ENCODE measurements at places on chromosomes 16 and 17.

- no peak for DNase-seq
These were observed 77.0 kb upstream of the SIAH1 start for GRCh38 chr16:48462106-48462740.

GRCh38 chr17:1232786-1233185 is 37.5 kb upstream of the BHLHA9 start:
- no peak for DNase-seq

- no peak for DNase-seq
These were observed 25.3 kb downstream of the VWA3A start for GRCh38 chr16:22117609-22118008.

DNA sequence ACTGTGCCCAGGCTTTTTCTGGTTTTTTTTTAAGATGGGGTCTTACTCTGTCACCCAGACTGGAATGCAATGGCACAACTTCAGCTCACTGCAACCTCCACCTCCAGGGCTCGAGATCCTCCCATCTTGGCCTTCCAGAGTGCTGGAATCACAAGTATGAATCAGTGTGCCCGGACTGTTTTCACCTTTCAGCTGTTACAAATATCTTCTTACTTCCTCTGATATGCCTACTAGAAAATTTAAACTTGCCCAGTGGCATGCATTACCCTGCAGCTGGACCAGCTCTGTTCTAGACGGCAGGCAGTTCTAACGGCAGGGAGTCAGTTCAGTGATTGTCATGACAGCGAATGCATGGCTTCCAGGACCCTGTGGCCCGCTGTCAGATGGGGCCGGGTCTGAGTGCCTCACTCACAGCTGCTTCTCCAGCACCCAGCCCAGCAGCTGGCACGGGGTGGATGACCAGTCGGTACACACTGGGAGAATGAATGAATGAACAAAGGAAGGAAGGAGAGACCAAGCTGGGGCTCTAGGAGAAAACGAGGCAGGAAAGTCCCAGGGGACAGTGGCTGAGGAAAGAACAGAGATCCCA is 28.0 kb upstream of the LITAF start:
- DNase-seq = no peak

DNA sequence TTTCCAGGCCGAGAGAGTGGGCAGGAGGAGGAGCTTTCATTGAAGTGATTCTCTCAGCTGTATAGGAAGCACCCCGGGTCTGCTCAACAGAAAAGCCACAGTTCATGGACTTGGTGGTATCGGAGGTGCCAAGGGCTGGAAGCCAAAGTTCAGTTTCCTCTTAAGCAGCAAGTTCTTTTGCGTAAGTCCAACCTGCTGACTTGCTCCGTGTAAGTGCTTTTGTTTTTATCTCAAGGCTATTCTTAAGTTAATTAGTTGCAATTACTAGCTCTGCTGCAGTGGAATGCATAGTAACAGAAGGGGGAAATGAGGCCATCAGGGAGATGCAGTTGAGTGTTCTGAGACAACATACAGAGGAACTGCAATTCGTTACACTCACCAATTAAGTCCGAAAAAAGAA is 44.6 kb downstream of the SMIM36 start:
- no peak for DNase-seq

- no peak for DNase-seq
These were observed 11.9 kb upstream of the RASD1 start for GRCh38 chr17:17508019-17508535.

- no peak for DNase-seq
These were observed 66.3 kb downstream of the CLEC16A start for GRCh38 chr16:11010575-11011221.

DNA sequence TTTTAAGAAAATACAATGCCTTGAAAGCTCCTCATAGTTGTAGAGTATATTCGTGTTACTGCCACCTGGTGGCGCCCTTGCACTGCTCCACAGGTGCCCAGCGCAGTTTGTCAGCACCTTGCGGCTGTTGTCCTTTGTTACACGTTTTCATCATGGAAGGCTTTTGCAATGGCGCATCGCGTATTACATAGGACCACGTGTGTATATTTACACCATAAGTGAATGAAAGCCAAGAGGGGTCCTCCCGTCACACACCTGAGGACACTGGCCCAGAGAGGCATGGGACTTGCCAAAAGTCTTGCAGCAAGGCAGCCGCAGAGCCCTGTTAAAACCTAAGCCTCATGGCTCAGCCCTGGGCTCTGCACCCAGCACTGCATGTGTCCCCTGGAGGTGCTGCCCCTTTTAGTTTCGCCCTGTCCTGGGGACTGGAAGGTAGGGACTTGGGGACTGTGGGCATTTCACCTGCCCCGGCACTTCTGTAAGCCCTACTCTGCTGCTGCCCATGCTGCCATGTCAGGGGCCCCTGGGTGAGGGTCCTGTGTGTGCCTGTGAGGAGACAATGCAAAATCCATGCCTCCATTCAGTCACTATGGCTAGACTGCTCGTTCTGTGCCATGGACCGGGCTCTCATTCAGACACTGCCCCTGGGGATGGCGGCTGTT is 24.3 kb downstream of the POLR3E start:
- no peak for DNase-seq

DNA sequence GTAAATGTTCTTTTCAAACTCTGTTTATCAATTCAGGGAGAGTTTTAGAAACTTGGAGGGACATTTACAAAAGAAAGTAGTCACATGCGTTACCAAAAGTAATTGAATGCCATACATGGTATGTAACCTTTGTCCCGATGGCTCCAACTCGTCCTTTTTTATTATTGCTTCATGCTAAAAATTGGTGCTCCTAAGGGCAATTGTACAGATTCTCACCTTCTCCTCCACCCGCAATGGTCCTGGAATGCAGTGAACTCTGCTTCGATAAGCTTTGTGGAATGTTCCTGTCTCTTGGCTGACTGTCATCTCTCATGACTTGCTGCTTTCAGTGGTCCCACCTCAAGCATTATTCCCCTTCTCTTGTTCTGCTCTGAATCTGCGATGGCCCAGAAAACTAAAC is 20.9 kb downstream of the GNAO1 start:
- DNase-seq = no peak

- DNase-seq = no peak
These were observed 19.6 kb upstream of the ATP2A3 start for GRCh38 chr17:3983606-3984484.

DNA sequence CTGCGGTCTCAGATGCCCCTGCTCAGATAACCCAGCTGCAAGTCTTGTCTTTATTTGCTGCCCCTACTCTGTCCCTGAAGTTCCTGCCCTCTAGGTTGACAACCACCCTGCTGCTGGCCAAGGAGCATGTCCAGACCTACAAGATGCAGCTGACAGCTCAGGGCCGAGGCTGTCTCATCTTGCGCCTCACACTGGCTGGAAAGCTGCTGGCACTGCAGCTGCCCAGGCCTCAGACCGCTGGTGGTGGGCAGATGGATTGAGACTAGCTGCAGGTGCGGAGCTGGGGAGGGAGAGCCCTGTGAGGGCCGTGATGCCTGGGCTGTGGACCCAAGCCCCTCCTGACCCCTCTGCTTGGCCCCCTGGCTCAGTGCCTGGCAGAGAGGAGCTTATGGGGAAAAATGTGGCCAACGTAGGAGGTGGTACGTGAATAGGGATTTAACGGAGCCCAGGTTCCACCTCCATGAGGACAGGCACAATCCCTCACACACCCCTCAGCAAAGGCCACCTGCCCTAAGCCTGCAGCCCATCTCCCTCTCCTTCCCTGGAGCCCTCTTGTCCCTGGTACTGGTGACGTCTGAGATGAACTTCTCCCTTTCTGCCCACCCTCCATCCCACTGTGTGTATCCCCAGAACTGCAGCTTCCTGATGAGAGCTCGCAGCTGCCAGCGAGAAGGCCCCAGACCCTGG is 8.3 kb upstream of the GALK1 start:
- no peak for DNase-seq

GRCh38 chr17:46940692-46941404 is 17.9 kb downstream of the GOSR2 start:
- no peak for DNase-seq

DNA sequence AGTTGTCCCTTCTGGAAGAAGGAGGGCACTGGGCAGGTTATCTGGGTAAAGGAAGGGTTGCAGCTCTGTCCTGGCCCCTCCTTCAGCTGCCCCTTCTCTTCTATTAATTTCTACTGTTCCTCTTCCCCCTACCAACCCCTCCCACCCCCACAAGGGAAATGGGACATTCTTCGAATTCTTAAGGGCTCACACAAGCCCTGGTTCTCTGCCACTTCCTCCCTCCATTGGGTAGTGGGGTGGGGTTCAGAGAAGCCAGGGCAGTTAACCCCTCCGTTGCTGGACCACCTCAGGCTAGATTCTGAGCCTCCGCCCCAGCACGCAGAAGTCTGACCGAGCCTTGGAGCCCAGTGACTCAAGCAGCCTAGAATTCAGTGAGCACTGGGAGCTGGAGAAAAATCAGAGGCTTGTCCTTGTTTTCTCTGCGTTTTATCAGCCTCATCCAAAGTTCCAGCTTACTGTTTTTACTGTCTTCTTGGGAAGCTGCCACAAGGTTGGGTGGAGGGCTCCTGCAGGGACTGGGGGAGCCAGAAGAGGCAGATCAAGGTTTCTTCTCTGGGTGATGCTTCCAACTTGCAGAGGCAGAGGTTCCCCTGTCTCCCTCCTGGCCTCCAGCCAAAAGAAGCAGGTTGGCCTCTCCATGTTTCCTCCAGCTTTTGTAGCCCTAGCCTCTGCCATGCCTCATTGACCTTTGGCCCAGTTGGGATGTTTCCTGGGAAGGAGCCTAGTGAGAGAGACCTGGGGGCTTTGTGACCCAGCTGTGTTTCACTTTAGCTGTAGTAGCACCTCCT is 10.2 kb downstream of the LASP1 start:
- DNase-seq = no peak

DNA sequence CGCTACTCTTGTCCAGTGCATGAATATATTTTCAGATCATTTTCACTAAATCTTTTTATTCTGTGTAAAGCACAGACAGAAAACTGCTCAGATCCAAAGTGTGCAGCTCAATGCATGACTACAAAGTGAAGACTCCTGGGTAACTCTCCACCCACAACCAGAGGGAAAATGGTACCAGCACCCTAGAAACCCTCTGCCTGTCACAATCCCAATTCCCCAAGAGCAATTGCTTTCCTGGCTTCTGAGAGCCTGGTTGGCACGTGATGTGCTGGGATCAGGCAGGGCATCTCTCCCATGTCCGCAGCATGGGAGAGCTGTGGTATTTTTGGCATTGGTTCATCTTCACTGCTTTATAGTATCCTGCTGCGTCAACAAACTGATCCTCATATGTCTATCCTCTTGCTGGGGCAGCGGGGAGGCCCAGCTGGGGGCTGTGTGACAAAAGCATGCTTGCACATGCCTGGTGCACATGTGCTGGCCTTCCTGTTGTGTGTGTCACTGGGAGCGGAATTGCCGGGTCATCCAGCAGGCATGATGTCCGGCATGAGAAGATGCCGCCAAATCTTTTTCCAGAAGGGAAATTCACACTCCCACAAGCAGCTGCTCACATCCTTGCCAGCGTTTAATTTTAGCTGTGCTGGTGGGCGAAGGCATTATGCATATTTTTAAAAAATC is 278.9 kb upstream of the FOXF1 start:
- no peak for DNase-seq

- no peak for DNase-seq
These were observed 30.3 kb downstream of the IRF8 start for GRCh38 chr16:85929259-85929721.

DNA sequence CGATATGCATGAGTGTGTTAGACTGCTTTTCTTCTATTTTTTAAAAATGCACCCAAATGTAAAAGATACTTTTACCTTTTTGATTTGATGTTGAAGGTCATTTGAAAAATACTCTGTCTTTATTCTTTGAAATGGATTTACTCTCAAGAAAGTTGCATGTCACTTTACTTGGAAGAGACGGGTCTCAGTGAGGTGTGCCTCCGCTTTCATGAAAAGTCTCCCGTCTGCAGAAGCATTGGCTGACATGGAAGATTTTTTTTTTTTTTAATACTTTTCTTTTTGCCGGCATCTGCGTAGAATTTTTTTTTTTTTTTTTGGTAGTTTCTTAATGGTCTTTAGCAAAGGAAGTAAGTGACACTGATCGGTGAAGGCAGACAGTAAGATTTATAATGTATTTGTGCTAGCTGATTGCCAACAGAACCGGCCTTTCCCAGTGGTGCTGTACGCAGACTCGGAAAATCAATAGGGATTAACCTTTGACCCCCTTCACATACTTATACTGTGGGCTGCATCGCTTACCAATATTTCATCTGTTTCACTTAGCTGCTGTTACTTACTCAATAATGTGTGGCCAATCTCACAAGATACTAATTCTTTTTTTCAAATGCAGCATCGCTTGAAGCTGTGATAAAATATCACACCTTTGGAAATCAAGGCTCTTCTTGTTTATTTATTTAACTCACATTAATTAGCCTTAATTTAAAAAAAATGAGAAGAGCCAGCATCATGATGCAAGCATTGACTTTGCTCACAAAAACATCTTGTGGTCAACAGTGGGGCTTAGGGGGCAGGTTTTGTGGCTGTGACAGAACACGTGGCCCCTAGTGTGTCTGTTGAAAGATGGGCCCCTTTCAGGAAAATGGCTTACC is 383.9 kb downstream of the WWOX start:
- DNase-seq = no peak

DNA sequence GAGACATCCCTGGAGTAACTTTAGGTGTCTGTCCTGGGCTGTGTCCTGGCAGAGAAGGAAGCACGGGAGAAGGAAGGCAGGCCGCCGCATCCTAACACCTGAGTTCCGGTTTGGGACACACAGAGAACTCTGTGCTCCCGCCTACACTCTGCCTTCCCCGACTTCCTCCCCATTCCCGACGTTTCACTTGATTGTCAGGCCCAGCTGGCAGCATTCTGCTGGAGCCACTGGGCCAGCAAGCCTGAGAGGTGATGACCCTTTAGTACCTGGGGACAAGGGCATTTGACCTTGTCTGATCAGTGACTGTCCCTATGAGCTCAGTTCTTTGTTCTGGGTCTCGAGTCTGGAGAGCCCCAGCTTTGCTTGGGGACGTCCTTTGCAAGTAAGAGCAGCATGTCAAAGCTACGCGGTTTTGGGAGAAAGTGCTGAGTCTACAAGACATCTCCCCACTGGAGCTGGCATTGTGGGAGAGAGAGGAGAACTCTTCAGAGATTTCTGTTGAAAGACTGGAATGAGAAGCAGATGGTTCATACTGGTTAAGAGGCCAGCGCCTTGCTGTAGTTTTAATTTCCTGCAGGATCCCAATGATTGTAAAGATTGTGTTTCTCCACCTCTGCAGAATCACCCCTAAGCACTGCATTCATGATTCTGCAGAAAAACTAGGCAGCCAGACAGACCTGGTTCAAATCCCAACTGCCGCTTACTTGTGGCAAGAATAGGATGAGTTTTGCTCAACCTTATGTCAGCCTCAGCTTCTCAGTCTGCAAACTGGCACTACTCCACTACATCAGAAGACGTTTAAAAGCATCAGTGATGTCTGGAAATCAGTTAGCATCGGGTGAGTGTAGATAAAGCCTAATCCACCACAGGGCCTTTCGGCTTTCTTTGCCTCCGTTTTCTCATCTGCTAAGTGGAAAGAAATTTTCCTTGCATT is 20.6 kb downstream of the ABAT start:
- no peak for DNase-seq

DNA sequence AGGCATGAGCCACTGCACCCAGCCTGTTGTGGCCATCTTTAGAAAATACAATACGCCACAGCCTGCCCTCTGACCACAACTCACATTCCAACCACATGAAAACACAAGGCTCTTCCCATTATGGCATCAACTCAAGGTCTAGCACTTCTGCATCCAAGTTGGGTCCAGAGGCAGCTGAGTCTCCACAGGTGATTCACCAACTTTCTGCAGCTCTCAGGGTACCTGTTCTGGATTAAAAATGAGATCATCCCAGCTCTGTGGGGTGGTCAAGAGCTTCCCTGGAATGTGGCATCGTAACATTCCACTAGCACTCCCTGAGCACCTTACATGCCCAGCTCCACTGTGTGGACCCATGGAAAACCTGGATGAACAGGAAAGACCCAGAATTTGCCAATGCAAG is 9.9 kb upstream of the GUCY2D start:
- DNase-seq = no peak

- no peak for DNase-seq
These were observed 13.3 kb downstream of the UTS2R start for GRCh38 chr17:82384730-82385481.

All from SIG-M5 (cell line).